ENCODE measurements at places on chromosomes 6 and 20.

DNA sequence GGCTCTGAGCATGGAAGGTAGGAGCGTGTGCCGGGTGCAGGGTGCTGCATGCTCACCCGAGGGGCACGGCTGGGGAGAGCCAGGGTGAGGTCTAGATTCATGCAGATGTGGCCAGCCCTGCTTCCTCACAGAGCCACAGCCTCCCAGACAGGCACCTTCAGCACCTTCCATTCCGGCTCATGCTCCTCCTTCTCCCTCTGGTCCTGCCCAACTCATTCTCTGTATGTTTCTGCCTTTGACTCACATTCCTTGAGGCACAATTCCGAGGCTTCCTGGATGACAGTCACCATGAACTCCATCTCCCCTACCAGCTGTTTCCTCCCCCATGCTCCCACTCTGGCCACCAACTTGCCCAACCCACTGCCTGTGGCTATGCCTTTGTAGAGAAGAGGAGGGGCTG lies 35.4 kb downstream of the DACT2 start:
- DNase-seq, result no peak

GRCh38 chr6:43952746-43953145 lies 174.5 kb downstream of the MRPL14 start:
- DNase-seq, result no peak

GRCh38 chr6:13492357-13492756 lies 5.0 kb upstream of the GFOD1 start:
- no peak for DNase-seq

GRCh38 chr20:19750101-19750606 lies 7.9 kb upstream of the RIN2 start:
- no peak for DNase-seq

DNA sequence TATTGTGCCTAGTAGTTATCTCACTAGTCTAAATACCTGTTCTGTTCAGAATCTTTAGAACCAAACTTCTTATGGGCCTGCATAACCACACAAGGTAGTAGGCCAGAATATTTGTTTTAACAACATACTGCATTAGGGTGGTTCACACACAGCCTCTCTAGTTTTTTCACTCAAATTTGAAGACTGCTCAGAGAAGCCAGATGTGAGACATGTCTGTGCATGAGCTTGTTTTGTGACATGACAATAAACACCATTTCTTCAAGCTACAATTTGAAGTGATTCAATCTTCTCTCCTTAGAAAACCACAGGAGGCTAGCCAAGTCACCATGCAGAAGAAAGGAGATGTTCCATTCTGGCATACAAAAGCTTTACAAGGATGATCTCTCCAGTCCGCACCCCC lies 135.6 kb downstream of the MMS22L start:
- no peak for DNase-seq

DNA sequence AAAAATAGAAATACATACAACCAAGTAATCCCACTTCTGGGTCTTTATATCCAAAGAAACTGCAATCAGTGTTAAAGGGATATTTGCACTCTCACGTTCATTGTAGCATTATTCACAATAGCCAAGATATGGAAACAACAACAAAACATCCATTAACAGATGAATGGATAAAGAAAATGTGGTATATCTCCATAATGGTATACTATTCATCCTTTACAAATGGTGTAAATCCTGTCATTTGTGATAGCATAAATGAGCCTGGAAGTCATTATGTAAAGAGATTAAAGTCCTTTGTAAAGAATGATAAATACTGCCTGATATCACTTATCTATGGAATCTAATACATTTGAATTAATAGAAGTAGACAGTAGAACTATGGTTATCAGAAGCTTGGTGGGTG lies 327.7 kb downstream of the UTRN start:
- DNase-seq, result no peak

DNA sequence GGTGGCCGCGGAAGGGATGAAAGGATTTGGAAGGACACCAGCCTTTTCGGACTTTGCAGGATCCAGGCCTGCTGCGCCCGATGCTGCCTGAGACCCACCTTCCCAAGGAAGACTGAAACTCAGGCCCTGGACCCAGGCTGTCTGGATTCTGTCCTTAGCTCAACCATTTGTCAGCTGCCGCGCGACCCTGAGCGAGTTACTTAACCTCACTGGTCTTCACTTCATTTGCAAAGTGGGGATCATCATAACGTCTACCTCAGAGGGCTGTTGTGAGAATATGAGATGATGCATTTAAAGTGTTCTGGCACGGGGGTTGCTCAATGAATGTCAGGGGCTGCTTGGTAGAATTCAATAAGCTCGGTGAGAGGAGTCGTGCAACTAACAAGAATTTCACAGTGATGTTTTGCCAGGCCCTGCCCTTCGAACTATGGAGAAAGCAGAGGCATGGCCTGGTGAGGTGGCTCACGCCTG lies 104.2 kb upstream of the PRDM1 start:
- no peak for DNase-seq

- DNase-seq, result no peak
These were observed 715 bp downstream of the PSMF1 start for GRCh38 chr20:1119128-1119505.

- no peak for DNase-seq
These were observed 205.4 kb downstream of the SOD2 start for GRCh38 chr6:159487636-159488035.

DNA sequence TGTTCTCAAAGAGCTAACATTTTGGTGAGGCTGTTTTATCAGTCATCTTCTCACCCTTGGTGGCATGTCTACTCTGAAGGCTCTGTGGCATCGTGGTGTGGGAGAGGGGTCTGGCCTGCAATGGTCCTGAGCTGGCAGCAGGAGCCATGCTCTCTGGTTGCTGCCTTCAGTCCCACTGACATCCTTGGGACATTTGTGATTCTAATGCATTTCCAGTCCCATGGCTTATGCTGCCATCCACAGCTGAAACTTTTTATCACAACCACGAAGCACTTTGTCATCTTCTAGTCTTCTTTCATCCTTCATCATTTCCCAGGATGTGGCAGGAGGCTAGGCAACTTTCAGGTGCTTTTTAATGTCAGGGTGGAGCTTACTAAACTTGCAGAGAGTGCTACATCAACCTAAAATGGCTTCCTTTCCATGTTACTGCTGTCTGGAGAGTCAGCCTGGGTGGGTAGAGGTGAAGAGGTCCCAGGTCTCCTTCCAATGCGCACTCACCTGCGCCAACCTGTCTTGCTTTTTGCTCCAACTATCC lies 77.1 kb downstream of the GPR63 start:
- no peak for DNase-seq

- no peak for DNase-seq
These were observed 54.9 kb downstream of the TAF4 start for GRCh38 chr20:62010551-62011402.

- no peak for DNase-seq
These were observed 40.6 kb upstream of the NKX2-2 start for GRCh38 chr20:21554376-21554890.

DNA sequence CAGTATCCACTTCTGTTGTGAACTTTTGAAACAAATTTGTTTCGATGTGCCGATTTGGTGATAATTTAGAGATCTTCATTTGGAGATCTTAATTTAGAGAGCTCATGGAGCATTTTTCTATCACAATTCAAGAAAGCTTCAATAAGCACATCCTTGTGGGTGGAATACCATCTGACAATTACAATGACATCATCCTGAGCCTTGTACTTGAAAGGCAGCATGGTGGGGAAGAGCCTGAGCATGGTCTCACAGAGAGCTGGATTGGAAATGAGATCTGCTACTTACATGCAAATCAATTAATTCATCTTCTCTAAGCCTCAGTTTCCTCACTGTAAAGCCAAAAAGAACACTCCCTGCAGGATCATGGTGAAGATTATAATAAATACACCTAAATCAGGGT lies 75.9 kb downstream of the FRK start:
- no peak for DNase-seq

GRCh38 chr6:111818539-111819226 lies 54.6 kb downstream of the FYN start:
- no peak for DNase-seq

- no peak for DNase-seq
These were observed 166.3 kb upstream of the STXBP5 start for GRCh38 chr6:147037881-147038280.

- DNase-seq, result peak; percentile 21
These were observed 11.6 kb downstream of the LAMA5 start for GRCh38 chr20:62355516-62355877.

- DNase-seq, result no peak
These were observed 20.3 kb upstream of the ATXN1 start for GRCh38 chr6:16781348-16782169.

DNA sequence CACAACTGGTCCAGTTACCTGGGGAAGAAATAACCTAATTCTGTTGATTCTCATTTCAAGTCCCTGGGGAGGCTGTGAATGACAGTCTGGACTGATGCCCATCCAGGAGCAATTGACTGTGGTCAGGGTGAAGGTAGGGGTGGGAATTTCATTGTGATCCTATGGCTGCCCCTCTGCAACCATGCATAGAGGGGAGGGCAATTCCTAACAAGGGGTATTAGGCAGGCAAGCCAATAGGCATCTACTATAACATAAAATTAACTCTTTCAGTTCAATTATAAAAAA lies 44.0 kb upstream of the TRAM2 start:
- no peak for DNase-seq

GRCh38 chr20:14706555-14706954 lies 369.1 kb upstream of the FLRT3 start:
- no peak for DNase-seq

GRCh38 chr6:24959319-24959718 lies 23.6 kb upstream of the RIPOR2 start:
- no peak for DNase-seq

DNA sequence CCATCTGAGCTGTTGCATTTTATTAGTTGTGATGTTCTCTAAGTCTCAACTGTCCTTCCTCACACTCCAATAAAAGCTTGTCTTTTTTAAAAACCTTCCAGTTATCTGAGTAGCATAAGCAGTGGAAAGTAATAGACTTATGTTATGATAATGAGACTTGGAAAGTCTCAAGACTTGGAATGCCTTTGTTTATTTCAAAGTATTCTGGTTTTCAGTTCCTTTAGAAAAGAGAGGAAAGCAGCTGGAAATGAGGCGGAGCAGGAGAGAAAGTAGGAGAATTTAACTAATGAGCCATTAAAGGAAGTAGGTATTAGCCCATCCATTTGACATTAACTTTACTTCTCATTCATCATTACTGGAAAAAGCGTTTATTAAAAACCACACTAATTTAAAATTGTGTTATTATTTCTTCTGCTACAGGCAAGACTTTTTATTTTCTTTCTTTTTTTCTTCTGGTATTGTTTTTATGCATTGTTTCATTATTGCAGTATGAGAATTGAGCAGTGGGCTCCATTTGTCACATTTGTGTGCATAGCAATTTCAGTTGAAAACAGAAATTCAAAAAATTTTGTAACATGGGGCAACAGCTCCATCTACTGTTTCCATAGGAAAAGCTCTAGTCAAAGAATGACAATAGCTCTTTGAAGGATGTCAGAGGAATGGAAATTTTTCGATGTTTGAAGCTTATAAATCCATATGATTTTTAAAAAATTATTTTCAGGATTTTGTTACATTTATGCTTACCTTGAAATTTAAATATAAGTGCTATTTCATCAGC lies 194.8 kb downstream of the COL9A1 start:
- no peak for DNase-seq

DNA sequence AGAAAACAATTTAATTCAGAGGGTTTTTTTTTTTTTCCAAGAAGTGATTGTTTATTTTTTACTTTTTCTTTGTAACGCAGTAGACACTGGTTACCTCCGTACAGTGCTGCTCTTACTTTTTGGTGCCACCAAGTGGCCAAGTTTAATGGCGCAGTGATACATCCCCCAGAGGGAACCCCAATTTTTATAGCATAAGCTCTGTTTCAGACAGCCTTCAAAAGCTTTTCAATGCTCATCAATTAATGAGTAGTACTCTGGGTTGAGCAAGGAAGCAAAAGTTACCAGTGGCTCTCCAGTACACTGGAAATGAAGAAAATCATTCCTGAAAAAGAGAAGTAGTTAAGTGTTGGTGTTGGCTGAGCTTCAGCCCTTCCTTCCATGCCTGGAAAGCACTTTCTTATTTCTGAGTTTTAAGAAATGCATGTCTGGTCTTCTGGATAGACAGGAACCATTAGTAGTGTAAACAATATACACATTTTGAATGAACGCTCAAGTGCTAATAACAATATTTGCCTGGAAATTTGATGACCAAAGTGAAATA lies 129.1 kb upstream of the SMLR1 start:
- DNase-seq, result no peak

DNA sequence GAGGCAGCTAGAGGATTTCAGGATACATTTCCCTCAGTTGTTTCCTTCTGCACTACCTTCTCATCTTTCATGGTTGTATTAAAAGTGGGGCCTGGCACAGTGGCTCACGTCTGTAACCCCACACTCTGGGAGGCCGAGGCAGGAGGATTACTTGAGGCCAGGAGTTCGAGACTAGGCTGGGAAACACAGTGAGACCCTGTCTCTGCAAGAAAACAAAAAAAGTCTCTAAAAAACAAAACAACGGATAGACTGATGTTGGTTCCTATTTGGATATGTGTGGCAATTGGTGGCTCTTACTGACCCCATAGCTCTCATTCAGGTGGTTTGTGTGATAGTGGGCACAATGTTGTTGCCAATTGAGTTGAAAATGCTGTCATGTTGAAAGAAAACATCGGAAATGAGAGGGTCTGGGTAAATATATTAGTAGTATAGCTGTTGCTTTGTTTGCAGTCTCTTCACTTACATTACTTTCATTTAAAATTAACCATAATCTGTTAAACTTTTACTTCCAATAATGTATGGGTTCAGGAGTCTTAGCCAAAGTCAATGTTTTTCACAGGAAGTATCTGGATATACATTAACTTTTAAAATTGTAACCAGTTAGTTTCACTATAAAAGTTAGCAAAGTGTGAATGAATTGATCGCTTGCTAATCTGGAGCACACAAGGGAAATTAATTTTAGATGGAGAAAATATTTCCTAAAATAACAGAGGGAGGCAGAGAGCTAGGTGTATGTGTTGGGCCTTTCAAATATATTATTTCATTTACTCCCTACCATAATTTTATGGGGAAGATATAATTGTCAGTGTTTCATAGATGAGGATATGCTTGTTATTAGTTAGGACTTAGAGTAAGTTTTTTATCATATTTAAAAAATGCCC lies 31.1 kb downstream of the UTRN start:
- no peak for DNase-seq
